Stimulated activated CD4-positive, alpha-beta T cell treated with anti-CD3 and anti-CD28 coated beads, Interleukin-1b, Interleukin-23, amount 100 ng/mL, for 1 hour (primary cell): ENCODE measurements at places on chromosomes 5 and 9.

DNA sequence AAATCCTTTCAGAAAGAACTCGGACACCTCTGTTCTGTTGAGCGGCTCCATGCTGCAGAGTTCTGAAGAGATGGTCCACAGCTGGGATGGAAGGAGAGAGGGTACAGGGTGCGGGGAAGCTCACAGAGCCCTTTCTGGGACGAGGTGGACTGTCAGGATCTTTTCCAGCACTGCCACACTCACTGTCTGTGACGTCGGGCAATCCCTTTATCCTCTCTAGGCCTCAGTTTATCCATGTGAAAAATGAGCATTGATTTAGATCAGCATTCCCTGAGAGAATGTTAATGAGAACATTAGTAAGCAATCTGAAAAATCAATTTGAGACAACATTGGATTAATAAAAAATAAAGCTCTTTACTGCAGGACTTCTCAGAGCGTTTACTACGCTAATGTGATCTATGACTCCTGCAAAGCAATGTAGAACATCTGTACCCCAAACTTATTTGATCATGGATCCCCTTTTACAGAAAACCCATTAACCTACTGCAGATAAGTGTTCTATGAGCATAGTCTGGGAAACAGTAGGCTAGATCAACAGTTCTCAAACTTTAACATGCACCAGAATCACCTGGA lies at the start of gene OR13J1:
Gene OR13J1, minus strand, starts transcription at position 51 of the 573 bp plus-strand sequence. Its CDS starts 0 bp downstream, at position 51.
- no peak for DNase-seq

- no peak for DNase-seq
Observed at GRCh38 chr9:138047469-138048040, 170.0 kb downstream of the CACNA1B start.

GRCh38 chr9:120609636-120610035 lies 29.7 kb upstream of the CDK5RAP2 start:
- DNase-seq = no peak

GRCh38 chr5:119274767-119275130 lies 81.1 kb upstream of the TNFAIP8 start:
- DNase-seq = no peak

- no peak for DNase-seq
Observed at GRCh38 chr9:121927636-121928035, 165.5 kb downstream of the TTLL11 start.

DNA sequence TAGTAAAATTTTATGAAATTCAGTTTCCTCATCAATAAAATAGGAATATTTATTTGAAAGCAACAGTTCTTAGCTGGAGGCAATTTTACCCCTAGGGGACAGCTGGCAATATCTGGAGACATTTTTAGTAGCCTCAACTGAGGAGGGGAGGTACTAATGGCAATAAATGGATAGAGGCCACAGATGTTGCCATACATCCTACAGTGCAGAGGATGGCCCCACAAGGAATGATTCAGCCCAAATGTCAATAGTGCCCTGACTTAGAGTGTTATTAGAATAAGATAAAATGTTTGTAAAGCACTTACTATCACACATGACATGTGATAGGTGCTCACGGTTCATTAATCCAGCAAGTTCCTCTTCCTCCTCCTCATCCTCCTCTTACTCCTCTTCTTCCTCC lies 293.6 kb downstream of the KCTD16 start:
- no peak for DNase-seq

GRCh38 chr5:12951846-12952245 lies 992.6 kb downstream of the DNAH5 start:
- no peak for DNase-seq

GRCh38 chr5:173720286-173720952 lies 104.0 kb upstream of the BOD1 start:
- no peak for DNase-seq

- DNase-seq = no peak
Observed at GRCh38 chr5:174816858-174817257, 92.5 kb downstream of the MSX2 start.

DNA sequence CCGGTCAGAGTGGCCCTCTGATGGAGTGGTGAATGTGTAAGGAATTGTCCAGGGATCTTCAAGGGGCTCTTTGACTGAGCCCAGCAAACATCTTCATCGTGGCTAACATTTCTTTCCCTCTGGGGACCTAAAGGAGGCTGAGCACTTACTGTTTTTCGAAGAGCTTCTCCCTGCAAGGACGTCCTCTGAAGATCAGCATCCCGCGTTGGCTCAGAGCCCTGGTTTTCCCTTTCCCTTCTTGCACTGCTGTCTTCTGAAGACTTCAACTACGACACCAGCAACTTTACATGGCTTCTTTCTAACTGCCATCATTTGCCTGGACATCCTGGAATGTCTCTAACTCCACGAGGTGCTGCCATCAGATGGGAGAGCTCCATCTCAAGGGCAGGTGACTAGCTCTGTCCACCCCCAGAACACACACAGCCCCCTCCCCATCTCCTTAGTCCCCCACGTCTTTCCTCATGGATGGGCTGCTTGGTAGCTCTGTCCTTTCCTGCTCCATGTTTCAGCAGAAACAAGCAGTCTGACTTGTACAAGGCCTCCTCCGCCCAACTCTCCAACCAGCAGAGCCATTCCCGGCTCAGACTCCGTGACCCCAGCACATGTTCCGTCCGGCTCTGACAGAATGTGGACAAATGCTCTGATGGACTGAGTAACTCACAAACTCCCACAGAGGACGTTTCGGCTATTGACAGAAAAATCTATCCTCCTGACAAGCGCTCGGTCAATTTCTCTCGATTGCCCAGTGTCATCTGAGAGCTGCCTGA lies 17.1 kb downstream of the SHB start:
- no peak for DNase-seq

GRCh38 chr5:13632676-13633075 lies 311.8 kb downstream of the DNAH5 start:
- DNase-seq = no peak
